Caudate nucleus (tissue), 63 donors: ENCODE measurements at places on chromosomes 6 and 20.

GRCh38 chr20:3080939-3081388 is 3.6 kb downstream of the AVP start:
- DNase-seq = no peak

GRCh38 chr20:10516529-10516928 is 81.4 kb downstream of the SLX4IP start:
- no peak for DNase-seq

DNA sequence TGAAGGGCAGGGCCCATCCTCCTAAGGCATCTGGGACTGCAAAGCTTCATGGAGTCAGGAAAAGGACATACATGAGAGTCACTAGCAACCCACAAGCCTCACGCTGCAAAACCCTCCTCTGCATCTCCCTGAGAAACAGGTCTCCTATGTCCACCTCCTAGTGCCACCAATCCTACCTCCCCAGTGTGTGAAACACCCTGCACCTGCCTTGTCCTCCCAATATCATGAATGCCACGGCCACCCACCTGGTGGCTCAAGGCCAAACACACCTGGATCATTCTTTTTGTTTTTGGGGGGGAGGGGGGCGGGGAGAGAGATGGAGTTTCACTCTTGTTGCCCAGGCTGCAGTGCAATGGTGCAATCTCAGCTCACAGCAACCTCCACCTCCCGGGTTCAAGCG is 90.5 kb downstream of the ZMYND8 start:
- DNase-seq = no peak

- no peak for DNase-seq
These were observed 25.9 kb downstream of the PPARD start for GRCh38 chr6:35368038-35368887.

DNA sequence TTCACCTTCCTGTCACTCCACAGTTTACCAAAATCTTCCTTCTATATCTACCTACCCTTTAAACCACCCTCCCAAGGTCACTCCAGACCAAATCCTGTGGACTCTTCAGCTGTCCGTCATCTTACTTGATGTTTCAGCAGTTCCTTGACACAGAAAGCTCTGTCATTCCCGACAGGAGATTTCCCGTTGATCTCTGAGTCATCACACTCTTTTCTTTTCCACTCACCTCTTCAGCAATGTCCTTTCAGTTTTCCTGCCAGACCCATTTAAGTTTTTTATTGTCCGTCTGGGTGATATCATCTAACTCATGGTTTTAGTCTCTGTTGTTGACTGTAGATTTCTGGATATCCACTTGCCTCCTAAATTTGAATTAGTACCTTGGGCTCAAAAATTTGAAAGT is 69.9 kb upstream of the SCGN start:
- no peak for DNase-seq

- no peak for DNase-seq
These were observed 56.1 kb downstream of the UNC5CL start for GRCh38 chr6:40982917-40983316.

DNA sequence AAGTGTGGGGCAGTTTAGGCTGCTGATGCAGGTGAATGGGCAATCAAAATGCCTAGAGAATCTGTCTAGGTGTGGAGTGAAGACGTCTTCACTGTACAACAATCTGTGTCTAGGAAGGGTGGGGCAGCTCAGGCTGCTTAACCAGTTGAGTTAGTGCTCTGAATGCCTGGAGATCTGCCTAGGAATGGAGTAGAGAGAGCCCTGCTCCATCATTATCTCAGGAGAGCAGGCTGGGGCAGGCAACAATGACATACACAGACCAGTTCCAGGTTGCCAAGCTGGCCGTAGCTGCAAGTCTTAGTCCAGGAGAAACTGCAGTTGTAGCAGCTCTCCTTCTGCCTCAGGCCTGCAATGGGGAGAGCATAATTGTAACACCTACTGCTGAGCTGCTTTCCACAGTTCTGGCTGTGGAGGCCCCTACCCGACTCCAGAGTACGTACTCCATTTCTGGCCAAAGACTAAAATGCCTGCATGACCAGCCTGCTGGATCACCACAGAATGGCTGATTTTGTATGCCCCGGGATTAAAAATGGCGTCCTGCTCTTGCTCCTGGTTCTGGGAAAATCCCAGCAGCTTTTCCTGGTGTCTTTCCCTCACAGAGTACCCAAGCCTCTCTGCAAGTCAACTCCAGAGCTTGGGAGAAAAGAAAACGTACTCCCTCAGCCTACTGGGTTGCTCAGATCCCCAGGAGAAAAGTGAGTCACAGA is 545.4 kb downstream of the ADGRB3 start:
- DNase-seq = no peak

DNA sequence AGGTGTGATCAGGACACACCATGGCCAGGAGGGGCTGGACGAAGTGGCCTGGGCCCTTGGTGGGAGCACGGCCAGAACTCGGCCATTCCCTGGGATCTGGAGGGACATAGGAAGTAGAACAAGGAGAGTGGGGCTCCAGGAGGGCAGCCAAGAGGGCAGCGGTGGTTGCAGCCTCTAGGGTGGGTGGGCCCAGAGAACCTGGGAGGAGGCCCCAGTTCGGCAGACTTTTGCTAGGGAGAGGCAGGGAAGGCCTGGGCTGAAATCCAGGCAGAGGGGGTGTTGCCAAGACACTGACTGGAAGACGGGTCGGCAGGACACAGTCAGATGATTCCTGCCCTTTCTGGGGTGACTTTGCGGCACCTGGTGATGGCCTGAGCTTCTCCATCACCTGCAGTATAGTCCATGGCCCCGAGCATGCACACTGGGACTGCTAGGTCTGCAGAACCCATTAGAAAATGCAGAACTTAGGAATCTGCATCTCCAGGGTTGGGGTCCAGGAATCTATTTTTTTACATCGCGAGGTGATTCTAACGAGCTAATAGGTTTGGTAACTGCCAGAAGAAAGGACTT is 224.8 kb downstream of the SYNDIG1 start:
- no peak for DNase-seq

GRCh38 chr20:31833130-31833930 is 12.1 kb downstream of the FOXS1 start:
- no peak for DNase-seq

DNA sequence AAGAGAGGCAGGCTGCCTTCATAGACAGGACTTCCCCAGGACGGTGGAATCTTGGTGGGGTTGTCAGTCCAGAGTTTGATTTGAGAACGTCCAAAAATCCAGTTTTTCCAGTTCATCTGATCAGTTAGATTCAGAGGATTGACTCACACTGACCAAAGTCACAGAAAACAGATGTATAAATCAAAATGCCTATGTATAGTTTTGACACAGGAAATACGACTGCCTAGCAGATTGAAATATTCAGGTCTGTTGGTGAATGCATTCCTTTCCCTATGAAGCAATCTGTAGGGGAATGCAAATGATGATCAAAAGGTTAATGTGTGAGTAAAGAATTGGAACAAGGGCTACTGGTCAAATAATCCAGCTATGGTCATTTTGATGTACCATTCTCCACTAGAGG is 29.7 kb upstream of the GFOD1 start:
- DNase-seq = no peak

- no peak for DNase-seq
These were observed 42.2 kb upstream of the DACT2 start for GRCh38 chr6:168361766-168362165.

DNA sequence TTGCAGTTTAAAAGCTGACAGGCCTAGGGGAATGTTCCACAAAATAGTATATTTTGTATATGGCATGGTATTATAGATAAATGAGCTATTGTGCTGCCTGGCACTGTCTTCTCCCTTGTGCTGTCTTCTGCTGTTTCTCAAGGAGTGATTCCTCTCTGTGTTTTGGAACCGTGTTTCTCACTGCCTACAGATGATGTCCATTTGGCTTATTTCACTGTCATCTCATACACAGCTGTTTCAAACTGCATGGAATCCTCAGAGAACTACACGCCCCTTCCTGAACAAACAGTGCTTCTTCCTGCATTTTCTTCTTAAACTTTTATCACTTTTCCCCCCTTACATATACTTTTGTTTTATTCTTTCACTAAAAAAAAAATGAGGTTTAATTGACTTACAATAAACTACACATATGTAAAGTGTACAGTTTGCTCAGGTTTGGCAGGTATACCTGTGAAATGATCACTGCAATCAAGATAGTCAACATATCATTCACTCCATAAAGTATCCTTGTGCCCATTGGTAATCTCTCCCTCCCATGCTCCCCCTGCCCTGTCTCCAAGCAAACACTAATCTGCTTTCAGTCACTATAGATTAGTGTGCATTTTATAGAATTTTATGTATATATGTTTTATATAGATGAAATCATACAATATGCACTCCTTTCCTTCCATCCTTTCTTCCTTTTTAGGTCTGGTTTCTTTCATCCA is 43.0 kb downstream of the CBFA2T2 start:
- DNase-seq = no peak

DNA sequence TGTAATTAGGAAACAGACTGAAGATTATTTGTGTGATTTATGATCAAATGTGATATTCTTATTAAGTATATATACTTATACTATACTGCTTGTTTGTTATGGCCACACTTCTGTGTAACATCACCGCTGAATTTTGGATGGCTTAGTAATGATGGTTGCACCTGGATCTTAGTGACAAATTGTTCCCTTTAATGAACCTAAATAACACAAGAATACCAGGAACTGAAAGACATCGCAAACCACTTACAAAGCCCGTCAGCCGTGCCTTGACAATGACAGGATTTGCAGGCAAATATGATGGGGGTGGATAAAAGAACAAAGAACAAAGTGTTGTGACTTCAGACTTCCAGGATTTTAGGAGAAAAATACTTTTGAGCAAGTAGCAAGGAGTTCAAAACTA is 67.1 kb downstream of the LAMP5 start:
- no peak for DNase-seq

GRCh38 chr6:32449088-32449736 is 9.5 kb downstream of the HLA-DRA start:
- DNase-seq = no peak

GRCh38 chr6:133730881-133731280 is 158.0 kb upstream of the TCF21 start:
- DNase-seq = no peak

GRCh38 chr6:14917109-14917910 is 328.6 kb upstream of the JARID2 start:
- DNase-seq = no peak

- no peak for DNase-seq
These were observed 79.5 kb upstream of the MYL9 start for GRCh38 chr20:36461600-36462439.

DNA sequence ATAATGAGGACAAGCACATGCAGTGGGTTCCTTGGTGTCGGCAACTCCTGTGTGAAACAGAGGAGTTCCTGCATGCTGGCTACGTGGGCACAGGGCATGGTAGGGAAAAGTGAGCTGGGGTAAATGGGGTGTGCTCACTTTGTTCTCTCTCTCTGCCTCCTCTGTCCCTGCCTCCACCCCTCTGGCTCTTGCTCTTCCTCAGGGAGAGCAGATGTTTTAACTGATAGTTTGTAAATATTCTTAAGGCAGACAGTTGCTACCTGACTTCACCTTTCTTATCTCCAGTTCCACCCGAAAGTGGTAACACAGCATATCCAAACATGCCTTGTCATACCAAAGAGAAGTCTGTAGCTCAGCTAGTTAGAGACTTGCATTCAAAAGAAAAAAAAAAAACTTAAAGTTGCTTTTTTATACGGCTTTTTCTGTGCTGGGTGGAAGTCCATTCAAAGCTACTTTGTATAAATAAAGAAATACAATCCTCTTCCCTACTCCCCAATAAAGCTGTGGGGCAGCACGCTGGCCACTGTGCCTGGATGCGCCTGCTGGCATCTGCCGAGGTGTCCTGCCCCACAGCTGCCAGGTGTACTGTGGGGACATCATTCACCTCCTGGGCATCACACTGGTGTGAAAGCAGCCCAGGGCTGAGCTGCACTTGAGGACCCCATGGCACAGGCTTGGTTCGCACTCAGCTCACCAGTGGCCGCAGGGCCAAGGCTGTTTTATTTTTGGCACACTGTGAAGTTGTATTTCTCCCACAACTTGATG is 93.6 kb downstream of the FOXC1 start:
- DNase-seq = no peak

- DNase-seq = no peak
These were observed 5.1 kb downstream of the PABPC1L start for GRCh38 chr20:44914924-44915323.

DNA sequence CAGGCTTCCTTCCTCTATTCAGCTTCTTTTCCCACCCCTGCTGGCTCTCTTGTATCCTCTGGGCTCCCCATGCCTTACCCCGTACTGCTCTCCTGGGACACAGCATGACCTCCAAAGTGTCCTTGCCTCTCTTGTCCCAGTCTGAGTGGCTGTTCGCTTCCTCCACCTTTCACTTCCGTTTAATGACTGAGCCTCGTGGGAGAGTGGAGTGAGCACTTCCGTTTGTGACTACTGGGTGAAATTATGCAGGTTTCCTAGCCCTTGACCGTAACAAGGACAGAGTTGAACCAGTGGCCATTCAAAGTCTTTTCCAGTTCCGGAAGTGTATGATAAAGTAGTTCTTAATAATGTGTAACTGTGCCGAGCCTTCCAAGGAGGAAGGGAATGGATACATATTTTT is 109.2 kb downstream of the ARID1B start:
- DNase-seq = no peak
